NCI-H1092 treated with DMSO at 0.1 percent for 48 hours (cell line): ENCODE measurements at places on chromosomes 7 and 10.

- DNase-seq, result no peak
Measured at GRCh38 chr10:121556455-121556854, 41.8 kb downstream of the FGFR2 start.

DNA sequence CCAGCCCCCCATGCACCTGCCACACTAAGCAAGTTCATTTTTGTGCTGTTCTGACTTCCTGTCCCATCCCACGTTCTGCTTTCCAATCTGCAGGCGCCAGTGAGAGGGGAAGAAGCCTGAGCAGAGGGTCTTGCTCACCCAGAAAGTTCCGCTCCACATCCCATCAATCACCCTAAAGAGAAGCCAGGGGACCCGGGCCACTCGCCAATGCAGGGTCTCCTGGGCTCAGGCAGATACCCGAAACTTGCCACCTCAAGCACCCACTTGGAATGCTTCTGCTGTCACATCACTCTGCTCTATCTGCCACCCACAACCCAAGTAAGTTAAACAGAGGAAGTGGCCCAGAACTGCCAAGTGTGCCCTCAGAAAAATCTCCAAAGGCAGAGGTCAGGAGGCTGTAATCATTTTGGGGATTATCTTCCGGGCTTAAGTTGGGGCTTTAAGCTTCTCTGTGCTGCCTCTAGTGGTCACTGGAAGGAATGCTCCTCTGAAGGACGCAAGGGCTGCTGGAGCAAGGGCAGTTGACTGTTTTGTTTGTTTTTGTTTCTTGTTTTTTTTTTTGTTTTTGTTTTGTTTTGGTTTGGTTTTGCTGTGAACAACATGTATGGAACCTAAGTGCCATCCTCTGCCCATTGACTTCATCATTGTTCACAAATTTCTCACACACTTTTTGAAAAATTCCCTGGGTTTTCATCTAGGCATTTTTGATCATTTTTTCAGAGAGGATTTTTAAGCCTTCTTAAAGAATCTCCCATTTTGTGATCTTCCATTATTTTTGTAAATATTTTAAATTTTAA lies 25.5 kb downstream of the PRR15 start:
- peak; percentile 20 for DNase-seq

DNA sequence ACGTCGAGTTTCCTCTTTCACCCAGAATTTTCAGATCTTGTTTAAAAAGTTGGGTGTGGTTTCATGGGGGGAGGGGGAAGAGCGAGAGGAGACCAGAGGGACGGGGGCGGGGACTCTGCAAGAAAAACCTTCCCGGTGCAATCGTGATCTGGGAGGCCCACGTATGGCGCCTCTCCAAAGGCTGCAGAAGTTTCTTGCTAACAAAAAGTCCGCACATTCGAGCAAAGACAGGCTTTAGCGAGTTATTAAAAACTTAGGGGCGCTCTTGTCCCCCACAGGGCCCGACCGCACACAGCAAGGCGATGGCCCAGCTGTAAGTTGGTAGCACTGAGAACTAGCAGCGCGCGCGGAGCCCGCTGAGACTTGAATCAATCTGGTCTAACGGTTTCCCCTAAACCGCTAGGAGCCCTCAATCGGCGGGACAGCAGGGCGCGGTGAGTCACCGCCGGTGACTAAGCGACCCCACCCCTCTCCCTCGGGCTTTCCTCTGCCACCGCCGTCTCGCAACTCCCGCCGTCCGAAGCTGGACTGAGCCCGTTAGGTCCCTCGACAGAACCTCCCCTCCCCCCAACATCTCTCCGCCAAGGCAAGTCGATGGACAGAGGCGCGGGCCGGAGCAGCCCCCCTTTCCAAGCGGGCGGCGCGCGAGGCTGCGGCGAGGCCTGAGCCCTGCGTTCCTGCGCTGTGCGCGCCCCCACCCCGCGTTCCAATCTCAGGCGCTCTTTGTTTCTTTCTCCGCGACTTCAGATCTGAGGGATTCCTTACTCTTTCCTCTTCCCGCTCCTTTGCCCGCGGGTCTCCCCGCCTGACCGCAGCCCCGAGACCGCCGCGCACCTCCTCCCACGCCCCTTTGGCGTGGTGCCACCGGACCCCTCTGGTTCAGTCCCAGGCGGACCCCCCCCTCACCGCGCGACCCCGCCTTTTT lies at the start of gene VIM:
Gene VIM (plus strand): TSS at position 151 of the 925 bp plus-strand sequence. CDS start 1,182 bp downstream, outside the sequence.
- DNase-seq, result no peak

DNA sequence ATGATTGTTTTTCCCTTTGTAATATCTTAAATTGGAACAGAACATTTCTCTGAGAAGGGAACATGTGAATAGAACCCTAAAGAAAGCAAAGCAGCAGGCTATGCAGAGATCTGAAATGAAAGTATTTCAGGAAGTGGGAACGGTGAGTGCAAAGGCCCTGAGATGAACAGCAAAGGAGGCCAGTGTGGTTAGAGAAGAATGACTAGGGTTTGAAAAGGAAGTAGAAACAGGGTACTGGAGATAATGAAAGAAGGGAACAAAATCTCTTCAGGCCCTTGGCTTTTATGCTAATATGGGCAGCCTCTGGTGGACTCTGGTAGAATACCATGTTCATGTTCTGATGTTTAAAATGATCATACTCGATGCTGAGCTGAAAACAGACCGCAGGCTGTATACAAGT lies 22.2 kb downstream of the ARHGAP21 start:
- no peak for DNase-seq

GRCh38 chr10:94938383-94938782 lies at the start of gene CYP2C9:
Gene CYP2C9, plus strand, starts transcription at chr10:94938658. Its CDS starts 25 bp downstream, at chr10:94938683.
- no peak for DNase-seq

- no peak for DNase-seq
Measured at GRCh38 chr7:101664436-101664835, 35.3 kb upstream of the MYL10 start.

GRCh38 chr10:70274643-70275042 lies 9.2 kb downstream of the NPFFR1 start:
- no peak for DNase-seq

- DNase-seq, result no peak
Measured at GRCh38 chr10:91433620-91434019, 23.5 kb downstream of the HECTD2 start.

GRCh38 chr10:129935867-129936152 lies 28.3 kb downstream of the EBF3 start:
- DNase-seq, result no peak

- no peak for DNase-seq
Measured at GRCh38 chr7:129989466-129989865, 36.7 kb upstream of the UBE2H start.

- no peak for DNase-seq
Measured at GRCh38 chr7:111858331-111858730, 296.0 kb upstream of the IMMP2L start.

GRCh38 chr10:129972966-129973673 lies 9.0 kb upstream of the EBF3 start:
- DNase-seq, result no peak

DNA sequence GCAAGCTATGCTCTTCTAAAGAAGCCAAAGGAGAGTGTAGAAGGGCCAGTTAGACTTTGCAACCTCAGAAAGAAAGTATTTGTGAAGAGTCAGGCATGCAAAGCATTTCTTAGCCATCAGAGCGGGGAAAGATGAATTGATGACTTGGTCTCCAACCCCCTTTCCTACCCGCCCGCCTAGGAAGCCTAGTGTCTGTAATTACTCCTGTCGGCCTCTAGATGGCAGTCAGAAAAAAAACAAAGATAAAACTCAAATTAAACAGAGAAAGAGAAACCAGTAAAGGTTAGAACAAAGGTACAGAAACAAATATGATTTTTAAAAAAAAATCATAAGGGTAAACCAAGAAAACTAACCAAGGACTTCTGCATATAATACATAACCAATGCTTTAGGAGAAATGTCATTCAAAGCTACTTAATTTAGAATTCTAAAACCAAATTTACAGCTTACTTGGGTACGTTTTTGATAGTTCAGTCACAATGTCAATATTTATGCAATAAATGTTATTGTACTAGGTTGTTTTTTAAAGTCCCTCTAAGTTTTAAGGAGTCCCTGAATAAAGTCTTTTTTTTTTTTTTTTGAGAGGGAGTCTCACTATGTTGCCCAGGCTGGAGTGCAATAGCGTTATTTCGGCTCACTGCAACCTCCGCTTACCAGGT lies 97.6 kb downstream of the LYZL1 start:
- DNase-seq, result peak; percentile 52

- no peak for DNase-seq
Measured at GRCh38 chr10:132806561-132807003, 20.6 kb upstream of the NKX6-2 start.

GRCh38 chr10:86600296-86600695 lies 54.1 kb upstream of the OPN4 start:
- DNase-seq, result no peak

DNA sequence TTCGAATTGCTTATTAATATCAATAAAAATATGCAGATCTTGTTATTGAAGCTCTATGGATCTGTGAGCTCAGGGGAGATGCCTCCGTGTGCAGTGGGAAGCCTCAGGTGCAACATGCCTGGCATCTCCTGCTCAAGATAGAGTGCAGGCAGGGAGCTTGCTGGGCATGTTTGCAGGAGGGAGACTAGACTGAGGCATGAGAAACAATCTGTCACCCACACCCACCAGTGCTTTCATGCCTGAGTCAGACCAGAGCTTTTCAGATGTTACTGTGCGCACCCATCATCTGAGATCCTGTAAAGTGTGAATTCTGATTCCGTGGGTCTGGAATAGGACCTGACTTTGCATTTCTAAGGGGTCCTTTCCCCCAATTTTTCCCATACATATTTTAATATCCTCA lies 62.0 kb downstream of the ZNF33B start:
- DNase-seq, result no peak

DNA sequence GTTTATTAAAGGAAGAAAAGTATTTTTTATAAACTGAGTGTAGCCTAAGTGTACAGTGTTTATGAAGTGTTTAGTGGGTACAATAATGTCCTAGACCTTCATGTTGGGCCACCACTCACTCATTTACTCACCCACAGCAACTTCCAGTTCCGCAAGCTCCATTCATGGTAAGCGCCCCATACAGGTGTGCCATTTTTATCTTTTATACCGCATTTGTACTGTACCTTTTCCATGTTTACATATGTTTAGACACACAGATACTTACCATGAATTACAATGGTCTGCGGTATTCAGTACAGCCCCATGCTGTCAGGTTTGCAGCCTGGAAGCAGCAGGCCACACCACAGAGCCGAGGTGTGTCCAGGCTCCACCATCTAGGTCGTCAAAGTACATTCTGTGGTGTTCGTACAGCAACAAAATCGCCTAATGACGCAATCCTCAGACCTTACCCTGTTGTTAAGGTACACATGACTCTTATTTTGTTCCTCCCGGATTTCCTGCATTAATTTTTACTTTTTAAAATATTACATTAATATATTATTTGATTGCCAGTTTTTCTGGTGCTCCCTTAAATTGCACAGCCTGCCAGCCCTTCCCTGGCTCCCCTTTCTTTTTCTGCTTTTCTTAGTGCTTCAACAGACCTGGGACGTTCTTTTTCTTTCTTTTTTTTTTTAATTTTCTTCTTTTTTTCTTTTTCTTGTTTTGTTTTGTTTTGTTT lies 881 bp upstream of the SSBP1 start:
- DNase-seq, result peak; percentile 41

GRCh38 chr10:88546497-88546896 lies 36.6 kb downstream of the RNLS start:
- no peak for DNase-seq

DNA sequence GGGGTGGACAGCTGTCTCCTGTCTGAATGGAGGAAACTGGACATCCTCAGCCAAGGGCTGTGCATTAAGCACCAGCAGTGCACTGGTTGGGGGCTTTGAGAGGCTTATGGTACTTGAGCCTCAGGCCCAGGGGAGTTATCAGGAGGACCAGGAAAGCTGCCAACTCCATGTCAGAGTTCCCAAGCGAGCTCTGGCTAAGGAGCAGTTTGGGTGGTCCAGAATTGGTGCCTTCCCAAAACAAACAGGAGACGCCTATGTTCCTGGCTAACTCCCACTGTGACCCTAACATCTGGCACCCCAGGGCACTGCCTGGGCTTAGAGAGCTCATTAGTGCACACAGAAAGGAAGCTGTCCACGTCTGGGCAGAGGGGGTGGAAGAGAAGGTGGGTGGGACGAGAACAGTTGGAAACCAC lies 408.6 kb upstream of the NPVF start:
- DNase-seq, result peak; percentile 98

DNA sequence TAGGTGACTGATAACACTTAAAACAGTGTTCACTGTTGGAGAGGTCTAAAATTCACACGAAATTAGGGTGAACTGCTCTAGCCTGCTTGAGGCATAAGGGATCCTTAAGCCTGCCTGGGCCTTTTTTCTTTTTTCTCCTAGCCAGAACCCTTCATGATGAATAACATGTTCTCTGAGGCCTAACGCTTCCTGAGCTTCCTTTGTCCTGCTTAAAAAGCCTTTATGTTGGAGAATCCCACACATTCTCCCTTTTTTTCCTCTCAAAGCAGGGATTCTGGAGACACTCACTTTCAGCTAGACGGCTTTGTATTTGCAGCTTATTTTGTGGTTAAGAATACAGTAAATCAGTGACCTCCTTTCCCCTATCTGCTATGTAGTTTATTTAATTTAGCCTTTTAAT lies 354.7 kb upstream of the PHF14 start:
- no peak for DNase-seq

DNA sequence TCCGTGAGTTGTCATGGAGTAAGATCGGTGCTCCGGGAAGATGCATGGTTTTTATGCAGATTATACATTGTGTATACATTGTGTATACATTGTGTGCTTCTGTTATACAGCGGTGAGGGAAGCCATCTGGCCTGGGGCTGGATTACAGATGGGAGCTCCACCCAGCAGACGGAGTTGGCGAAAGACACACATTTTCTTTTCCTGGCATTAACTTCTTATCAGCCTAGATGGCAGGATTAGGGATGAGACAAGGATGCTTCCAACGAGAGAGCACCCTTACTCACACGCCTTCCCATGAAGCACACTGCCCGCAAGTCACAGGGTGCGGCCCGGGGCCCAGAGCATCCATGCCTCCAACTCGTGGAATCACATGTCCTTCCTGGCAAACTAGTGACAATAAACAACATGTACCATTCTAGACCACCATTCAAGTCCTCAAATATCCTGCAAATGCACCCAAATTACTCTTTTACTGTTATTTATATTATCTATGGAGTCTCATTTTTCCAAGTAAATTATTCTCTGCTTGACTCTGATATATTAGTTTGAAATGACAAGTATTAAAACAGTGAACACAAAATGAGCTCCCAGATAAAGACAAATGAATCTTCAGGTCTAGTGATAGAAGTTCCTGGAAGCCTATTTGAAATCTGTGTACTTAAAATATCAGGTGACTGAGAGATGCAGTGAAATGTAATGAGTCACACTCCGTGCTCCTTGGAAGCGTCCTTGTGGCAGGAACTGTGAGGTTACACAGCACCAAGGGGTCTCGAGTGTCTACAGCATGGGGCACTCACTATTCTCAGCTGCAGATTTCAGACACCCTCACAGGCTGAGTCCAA lies 29.8 kb upstream of the PPP2R2D start:
- no peak for DNase-seq

DNA sequence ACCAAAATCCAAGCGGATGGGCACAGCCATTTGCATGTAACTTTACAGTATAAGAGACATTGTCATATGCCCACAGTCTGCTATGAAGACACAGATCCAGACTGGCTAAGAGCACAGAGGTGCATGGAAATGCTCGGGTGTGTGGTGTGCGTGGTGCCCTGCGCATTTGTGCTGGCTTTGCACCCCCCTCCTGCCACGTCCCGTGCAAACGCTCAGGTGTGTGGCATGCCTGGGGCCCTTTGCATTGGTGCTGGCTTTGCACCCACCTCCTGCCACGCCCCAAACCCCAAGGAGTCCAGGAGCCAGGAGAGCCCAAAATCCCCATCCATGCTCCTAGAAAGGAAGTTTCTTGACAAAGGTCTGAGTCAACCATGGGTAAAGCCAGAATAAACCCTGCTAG lies 306.2 kb downstream of the PTPRN2 start:
- DNase-seq, result no peak

- DNase-seq, result peak; percentile 76
Measured at GRCh38 chr7:38318803-38319416, 45.5 kb upstream of the TARP start.

GRCh38 chr10:50512214-50512595 lies 111.6 kb downstream of the SGMS1 start:
- no peak for DNase-seq
